ENCODE measurements at places on chromosomes 5 and 9.

DNA sequence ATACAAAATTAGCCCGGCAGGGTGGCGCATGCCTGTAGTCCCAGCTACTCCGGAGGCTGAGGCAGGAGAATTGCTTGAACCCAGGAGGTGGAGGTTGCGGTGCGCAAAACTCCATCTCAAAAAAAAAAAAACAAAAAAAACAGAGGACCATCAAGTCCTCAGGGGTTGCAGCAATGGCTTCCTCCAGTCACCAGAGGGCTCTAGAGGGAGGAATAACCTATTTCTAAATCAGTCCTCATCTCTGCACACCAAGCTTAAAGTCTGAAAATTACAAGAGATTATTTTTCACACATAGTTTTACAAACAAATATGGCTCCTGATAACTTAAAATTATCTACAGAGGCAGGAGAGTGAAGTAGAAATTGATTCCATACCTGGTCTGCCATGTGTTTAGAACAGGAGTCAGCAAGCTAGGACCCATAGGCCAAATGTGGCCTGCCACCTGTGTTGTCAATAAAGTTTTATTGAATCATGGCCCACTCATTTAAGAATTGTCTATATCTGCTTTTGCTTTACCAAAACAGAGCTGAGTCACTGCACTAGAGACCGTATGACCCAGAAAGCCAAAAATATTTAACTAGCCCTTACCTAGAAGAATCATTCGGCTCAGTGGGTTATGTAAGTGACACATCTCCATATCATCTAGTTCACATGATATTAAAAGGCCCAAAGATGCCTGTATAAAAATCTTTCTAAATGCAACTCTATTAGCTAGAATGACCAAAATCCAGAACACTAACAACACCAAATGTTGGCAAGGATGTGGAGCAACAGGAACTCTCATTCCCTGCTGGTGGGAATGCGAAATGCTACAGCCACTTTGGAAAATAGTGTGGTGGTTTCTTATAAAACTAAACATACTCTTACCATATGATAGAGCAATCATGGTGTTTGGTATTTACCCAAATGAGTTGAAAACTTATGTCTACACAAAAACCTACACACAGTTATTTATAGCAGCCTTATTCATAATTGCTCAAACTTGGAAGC is 207.7 kb downstream of the FRMD3 start:
- no peak for DNase-seq

DNA sequence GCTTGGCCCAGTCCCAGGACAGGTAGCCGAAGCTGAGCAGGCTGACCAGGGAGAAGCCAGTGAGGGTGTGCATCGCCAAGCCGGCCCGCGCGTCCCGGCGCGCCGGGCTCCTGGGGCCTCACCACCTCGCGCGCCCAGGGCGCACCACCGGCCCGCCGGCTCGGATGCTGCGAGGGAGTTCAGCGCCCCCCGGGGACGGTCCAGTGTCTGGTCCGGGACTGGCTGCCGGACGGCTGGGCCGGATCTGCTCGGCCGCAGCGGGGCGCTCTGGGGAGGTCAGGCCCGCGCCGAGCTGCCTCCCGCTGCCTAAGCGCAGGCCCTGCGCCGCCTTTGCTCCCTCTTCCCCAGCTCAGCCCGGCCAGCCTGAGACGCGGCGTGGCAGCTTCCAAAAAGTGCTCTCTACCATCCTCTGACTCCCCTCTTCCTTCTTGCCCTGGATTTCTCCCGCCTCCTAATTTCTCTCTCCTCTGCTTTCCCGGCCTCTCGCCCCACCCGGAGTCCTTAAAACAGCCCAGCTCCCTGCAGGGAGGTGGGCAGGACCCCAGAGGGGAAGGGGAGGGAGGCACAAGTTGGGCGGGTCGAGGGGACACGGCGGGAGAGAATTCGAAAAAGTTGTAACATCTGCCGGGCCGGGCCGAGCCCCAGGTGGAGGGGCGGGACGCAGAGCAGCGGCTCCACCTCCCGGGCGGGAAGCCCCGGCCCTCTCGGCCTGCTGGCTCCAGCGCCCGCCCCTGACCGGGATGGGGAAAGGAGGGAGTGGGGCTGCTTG is at the start of gene ARSI:
Gene ARSI, minus strand, starts transcription at position 605 of the 769 bp plus-strand sequence. Its CDS starts 532 bp downstream, at position 73.
- DNase-seq, result no peak

DNA sequence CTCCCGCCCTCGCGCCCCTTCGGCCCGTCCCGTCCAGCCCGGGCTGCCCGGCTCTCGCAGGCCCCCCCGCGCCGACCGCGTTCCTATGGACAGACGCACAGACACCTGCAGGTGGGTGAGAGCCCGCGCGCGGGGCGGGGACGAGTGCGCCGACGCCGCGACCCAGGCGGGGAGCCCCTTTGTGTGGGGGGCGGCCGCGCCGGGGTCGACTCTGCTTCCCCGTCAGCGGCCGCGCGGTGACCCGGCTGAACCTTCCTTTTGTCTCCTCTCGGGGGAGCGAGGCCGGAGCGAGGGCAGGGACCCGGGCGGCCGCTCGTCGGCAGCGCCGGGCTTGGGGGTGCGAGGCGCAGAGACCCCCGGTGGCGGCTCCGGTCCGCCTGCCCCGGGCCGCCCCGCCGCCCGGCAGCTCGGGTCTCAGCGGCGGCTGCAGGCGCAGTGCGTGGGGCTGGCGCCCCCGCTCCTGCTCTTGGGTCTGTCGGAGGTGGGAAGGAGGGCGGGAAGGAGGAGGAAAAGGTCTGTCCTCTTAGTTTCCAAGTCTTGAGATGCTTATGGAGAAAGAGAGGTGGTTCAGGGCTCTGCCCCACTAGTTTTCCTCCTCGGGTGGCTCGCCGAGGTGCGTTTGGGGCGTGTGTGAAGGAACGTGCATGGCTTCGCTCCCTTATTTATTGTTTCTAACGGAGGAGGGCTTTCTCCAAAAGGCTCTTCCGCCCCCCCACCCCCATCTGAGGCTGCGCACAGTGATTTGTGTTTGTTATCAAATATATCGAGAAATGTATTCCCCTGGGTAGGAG is 576 bp downstream of the KIAA1958 start:
- no peak for DNase-seq

DNA sequence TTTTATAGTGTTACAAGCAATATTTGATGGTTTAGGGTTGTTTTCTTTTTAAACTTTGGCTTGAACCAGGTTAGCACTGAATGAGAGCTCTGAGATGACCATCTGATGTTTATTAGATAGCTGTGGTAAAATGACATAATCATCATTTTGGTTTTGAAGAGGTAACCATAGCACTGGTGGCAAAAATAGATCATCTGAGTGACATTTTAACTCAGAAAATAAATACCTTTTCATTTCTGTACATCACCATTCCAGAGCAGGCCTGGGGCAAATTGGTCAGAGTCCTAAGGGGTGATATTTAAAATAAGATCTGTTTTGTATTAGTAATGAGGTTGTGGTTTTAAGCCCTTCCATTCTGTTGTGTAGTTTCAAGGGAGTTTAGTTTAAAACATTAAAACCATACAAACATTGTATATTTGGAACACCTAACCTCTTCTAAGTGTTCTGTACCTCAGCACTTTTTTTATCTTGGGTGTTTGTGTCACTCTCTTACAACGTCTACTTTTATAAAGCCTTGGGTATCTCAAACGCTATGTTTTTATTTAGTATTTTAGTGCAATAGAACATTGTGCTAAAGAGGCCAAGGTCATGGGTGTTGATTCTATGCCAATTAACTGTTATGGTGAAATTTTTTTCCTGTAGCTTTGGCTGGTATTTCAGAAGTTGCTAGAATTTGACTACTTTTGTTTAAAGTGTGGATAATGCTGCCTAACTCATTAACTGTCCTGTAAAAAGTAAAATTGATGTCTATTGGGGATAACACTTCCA is 166.1 kb downstream of the CD180 start:
- no peak for DNase-seq

DNA sequence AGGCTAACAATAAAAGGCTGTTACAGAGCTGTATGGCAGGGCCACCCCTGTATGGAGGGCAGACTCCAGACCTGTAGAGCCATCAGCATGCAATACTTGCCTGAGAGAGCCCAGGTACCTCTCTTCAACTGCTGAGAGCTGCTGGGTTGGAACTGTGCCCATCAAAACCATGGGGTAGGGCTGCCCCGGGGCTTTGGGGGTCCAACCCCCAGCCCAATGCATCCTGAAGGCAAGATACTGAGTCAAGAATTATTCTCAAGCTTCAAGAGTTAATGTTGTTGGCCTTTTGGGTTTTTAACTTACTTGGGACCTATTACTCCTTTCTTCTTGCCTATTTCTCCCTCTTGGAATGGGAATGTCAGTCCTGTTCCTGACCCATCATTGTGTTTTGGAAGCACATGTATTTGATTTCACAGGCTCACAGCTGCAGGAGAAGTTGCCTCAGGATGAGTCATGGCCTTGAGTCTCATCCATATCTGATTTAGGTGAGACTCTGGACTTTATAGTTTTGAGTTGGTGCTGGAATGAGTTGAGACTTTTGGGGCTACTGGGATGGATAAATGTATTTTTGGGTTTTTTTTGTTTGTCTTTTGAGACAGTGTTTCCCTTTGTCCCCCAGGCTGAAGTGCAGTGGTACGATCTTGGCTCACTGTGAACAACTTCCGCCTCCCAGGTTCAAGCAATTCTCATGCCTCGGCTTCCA is 21.0 kb upstream of the CDK7 start:
- no peak for DNase-seq
